ENCODE measurements at places on chromosomes 11 and 22.

DNA sequence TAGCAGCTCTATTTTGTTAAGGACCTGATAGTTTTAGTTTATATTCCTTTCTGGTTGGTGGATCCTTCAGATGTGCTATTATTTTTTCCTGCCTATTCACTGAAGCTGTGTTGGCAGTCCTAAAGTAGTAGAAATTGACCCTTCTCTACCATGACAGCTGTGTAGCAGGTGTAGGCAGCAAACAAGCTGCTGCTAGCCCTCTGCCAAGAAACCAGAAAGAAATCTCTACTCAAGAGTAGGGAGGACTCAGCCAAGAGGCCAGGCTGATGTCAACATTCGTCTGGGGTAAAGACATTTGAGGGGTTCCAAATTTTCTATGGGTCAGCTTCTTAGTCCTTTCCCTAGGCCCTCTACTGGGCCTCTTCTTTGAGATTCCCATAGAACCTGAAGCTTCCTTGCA lies 51.2 kb downstream of the CSTF3 start:
- DNase-seq: no peak

DNA sequence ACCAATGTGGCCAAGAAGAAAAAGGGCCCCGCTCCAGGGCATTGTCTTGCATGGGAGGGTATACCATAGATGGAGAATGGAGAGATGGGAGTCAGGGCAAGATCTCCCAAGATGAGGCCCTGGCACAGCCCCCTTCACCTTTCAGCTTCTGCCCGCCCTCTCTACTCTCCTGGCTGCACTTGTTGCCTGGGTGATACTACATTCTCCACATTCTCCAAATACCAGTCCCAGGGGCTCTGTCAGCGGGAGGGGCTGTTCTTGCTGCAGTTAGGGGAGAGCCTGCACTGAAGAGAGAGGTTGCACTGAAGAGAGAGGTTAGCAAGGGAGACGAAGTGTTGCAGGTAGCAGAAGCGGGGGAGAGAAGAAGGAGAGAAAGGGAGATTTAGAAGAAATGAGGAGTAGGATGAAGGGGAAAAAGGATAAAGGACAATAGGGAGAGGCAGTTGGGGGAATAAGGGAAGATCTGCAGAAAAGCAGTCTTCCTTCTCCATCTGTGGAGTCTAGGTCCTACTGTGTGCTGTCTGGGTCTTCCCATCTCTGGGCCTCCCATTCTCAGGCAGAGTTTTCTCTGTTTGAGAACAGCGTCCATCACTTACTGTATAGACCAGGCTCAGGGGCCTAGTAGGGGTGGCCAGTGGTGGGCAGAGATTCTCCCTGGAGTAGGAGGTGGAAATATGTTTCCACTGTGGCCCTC lies 8.0 kb downstream of the PHLDB1 start:
- DNase-seq: no peak

GRCh38 chr11:32056438-32056837 lies 34.4 kb upstream of the RCN1 start:
- no peak for DNase-seq

GRCh38 chr11:105108247-105108646 lies 31.3 kb downstream of the CARD18 start:
- no peak for DNase-seq

DNA sequence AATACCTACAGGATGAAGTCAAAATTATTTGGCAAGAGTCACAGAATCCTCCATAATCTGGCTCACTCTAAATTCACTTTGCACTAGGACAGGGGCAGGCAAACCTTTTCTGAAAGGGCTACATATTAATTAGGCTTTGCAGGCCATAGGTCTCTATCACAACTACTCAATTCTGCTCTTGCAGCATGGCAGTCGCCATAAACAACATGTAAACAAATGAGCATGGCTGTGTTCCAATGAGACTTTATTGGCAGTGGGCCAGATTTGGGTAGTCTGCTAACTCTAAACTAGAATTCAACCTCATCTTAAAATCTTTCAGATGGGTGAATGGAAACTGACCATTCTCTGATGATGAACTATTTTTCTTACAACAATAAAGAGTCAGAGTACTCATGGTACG lies 5.8 kb downstream of the THRSP start:
- no peak for DNase-seq
